ENCODE measurements at places on chromosomes 12 and 14.

- DNase-seq: no peak
These were observed 62.9 kb downstream of the SAMD4A start for GRCh38 chr14:54629635-54630360.

- peak; percentile 88 for DNase-seq
These were observed 707.9 kb downstream of the AACS start for GRCh38 chr12:125773033-125773640.

GRCh38 chr12:2733493-2734355 lies 61.0 kb upstream of the FKBP4 start:
- no peak for DNase-seq

DNA sequence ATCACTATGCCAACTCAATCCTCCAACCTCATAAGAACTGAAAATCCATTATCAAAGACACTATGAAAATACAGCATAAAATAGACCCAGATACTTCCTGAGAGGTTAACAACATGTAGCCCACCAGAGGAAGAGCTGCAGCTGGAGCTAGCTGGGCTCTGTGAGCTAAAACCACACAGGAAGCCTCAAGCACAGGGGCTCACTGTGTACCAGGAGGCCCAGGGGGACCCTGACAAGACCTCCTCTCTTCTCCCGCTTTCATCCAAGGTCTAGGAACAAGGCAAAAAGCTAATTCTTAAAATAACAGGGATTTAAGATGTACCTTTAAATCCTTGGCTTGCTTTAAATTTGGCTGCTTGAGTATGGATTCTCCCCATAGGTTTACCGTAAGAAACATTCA lies 53.6 kb downstream of the EIF2S3B start:
- DNase-seq: no peak

DNA sequence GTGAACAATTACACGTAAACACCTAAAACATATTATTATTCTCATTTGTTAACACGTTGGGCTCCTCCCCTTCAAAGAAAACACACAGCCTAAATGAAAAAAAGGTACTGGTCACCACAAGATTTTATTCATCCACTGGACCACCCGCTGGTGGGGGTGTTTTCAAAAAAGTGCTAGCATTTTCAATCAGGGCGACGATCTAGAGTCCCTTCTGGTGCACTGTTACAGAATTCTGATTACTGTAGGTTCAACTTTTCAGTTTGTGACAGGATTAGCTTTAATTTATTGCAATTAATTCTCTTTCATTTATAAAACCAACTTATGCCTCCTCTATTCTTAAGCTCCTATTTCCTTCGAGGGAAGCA lies 443 bp downstream of the MAGOHB start:
- DNase-seq: no peak

DNA sequence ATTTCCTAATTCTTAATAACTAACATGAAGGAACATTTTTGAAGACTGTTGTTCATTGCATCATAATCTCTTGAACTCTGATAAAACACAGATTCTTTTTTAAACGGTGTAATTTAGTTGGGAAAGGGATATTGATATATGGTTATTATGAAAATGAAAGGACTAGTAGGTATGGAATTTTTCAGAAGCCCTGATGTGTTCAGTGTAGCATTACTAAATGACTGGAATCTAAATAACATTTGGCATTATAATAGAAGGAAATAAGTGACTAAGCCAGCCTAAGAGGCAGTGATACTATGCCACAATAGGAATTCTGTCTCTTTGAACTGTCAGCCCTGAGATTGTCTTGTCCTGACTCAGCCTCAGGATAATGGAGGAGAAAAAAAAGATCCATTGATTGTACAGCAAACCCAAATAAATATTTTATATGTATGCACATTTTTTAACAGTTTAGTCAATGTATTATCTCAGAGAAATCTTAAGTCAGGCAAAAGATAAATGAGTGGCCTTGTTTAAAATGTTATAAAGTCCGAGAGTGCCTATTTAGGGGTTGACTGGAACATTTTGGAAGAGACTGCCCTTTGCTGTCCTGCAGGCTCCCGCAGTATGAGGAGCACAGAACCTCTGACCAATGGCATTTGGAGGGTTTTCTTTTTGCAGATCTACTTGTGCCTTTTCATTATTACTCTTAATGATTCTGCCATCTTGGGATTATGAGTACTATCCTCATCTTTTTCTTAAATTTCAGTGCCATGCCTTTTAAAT lies 271.2 kb downstream of the EGLN3 start:
- no peak for DNase-seq

- no peak for DNase-seq
These were observed 21.8 kb downstream of the PLXNC1 start for GRCh38 chr12:94169966-94170689.

DNA sequence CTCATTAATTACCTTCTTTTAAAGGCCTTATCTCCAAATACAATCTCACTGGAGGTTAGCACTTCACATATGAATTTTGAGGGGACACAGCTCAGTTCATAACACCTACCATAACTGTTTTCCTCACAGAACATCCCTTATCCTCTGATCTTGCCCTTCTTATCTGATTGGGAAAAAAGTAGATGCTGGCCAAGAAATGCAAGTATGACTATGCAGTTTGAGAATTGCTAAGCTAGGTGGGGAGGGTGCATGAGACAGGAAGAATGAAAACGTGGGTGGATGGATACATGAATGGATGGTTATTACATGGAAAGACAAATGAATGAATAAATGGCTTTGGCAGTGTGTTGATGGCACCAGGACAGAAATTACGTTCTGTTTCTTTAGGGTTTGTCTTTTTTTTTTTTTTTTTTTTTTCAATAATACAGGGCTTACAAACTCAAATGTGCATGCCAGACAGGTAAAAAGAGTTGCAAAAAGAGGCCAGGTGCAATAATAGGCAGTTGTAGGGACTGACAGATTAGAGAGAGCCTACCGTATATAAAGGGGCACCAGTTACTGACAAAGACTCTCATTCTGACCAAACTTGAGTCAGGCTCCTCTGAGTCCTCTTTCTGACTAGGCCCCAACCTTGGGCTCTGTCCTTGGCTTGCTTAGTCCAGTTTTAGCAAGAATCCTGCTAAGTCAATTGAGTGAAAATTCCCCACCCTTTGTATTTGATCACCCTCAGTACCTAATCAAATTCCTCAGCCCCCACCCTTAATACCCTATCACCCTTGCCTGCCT lies 304.9 kb downstream of the ZFP36L1 start:
- no peak for DNase-seq

DNA sequence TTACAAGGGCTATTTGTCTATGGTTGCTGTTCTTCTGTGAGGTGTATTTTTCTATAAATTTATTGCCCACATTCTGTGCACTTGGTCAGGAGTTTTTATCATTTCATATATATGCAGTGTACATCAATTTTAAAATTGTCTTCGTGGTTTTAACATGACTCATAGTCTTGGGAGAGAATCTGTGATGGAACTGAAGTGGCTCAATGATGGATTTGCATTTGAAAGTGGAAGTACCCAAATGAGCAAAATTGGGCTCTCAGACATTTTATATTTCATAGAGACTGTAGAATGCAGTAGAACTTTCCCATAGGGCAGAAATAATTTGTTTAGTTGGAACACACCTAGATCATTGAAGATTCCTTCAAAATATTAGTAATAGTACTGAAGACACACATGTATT lies 1.9 kb upstream of the SCFD1 start:
- no peak for DNase-seq

- no peak for DNase-seq
These were observed 4.6 kb upstream of the POU6F1 start for GRCh38 chr12:51222461-51222860.

- no peak for DNase-seq
These were observed 91.5 kb downstream of the ESR2 start for GRCh38 chr14:64202716-64203115.

- peak; percentile 19 for DNase-seq
These were observed 220.1 kb upstream of the C14orf180 start for GRCh38 chr14:104359301-104359968.

GRCh38 chr14:77406086-77406485 lies 17.2 kb downstream of the NOXRED1 start:
- DNase-seq: no peak

DNA sequence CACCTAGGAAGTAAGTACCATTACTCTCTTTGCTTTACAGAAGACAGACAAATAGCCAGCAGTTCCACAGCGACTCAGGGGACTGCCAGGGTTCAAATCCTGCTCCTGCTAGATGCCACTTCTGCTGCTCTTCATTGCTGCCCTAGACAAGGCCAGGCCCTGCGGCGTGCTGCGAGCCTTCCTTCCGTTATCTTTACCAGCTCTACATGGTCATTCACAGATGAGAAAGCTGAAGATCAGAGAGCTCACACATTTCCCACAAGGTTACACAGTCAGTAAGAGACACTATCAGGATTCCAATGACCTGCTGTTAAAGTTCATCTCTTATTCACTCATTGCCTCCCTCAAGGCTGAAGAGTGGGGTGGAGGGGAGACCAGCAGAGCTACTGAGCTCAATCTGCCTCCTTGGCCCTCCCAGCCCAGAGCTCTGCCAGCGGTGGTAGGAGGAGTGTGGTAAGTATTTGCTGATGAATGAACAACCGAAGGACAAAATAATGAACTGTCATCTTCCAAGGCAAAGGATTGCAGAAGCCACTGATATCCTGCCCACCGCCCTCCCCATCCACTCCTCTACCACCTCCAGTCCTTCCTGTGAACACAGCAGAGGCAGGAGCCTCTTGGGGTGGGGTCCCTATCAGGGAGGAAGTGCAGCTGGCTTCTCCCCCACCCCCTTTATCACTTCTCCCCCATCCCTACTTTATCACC lies 14.6 kb upstream of the HDAC7 start:
- no peak for DNase-seq

DNA sequence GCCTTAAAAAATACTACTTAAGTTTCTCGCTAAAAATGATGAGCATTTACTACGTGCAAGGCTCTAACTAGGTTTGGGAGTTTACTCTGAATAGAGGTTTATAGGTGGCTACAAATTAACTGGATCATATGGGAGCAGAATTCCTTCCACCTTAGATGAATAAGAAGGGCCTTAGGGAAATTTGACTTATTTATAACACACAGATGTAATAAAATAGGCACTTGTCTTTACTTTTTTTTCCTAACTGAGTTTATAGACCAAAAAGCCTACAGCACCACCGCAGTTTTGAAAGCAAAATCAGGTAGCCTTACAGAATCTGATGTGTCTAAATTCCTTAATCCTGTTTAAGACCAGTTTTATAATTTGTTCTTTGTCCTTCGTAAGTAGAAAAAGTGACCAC lies 10.5 kb downstream of the AEBP2 start:
- DNase-seq: no peak

- DNase-seq: no peak
These were observed 45.5 kb downstream of the YEATS4 start for GRCh38 chr12:69404851-69405565.

GRCh38 chr12:12272869-12273268 lies 6.0 kb upstream of the LRP6 start:
- no peak for DNase-seq

GRCh38 chr14:105926373-105927095 lies 400.2 kb downstream of the TMEM121 start:
- DNase-seq: no peak

GRCh38 chr14:102323102-102323501 lies 3.6 kb downstream of the ZNF839 start:
- DNase-seq: peak; percentile 62

GRCh38 chr12:131528667-131529066 lies 182.2 kb upstream of the SFSWAP start:
- DNase-seq: no peak

GRCh38 chr14:88986146-88986841 lies 161.8 kb downstream of the TTC8 start:
- no peak for DNase-seq

GRCh38 chr12:4809449-4810218 lies 89.4 kb downstream of the GALNT8 start:
- peak; percentile 65 for DNase-seq

DNA sequence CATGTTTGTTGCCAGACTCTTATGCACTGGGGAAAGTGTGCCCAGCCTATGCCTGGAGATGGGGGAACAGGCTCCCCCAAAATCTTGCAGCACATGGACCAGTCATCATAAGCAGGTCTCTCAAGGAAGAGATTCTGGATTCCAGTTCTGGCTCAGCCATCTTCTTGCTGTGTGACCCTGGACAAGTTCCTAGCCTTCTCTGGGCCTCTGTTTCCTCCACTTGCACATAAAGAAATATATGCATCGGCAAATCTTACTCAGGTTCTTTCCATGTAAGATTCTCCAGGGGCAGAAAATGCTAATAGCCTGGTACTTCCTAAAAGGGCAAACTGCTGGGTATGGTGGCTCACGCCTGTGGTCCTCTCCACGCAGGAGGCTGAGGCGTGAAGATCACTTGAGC lies 7.2 kb downstream of the OAS3 start:
- DNase-seq: peak; percentile 4

GRCh38 chr12:32201976-32202375 lies 95.3 kb downstream of the BICD1 start:
- DNase-seq: no peak
